Umbilical cord (tissue), 2 donors: ENCODE measurements at places on chromosomes 3 and 15.

DNA sequence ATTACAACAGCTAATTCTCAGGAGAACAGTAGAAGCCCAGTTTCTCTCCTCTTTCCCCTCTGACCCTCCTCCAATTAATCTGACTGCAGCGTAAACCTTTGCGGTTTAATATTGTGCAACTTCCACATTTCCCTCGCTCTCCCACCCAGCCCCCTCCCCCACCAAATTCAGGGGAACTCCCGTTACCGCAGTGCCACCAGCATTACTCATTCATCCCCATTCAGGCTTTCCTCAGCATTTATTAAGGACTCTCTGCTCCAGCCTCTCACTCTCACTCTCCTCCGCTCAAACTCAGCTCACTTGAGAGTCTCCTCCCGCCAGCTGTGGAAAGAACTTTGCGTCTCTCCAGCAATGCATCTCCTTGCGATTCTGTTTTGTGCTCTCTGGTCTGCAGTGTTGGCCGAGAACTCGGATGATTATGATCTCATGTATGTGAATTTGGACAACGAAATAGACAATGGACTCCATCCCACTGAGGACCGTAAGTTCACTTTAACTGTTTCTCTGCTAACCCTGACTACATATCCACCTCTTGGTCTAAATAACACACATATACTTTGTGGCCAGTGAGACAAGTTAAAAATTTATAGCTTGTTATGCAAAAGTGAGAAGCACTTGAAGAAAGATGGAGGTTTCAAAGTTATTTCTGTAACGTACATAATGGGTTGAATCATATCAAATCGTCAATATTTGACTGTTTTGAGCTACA lies at the start of gene PTX3:
PTX3 (plus strand) TSS at position 268 of the 709 bp plus-strand sequence; CDS start at position 352, 84 bp downstream.
- DNase-seq, result peak; percentile 71

DNA sequence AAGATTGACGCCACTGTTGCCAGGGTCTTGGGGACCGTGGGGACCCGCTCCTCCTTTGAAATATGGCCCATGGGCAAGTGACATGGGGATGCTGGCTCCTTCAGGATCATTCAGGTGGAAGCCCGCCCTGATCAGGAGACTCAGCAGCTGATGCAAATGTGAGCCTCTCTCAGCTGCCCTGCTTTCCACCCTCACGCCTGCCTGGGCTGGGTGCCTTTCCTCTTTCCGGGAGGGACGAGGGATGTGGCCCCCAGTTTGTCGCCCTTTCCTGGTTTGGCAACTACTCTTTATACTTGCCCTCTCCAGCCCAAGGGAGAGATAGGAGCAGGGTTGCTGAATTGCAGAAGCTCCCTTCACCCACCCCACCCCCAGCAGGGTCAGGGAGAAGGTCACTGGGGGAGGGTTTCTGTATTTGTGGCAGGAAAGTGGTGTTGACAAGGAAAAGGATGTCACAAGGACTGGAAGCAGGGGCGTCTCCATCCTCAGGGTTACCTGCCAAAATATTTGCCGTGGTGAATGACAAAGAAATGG lies 21.8 kb downstream of the DNASE1L3 start:
- no peak for DNase-seq

DNA sequence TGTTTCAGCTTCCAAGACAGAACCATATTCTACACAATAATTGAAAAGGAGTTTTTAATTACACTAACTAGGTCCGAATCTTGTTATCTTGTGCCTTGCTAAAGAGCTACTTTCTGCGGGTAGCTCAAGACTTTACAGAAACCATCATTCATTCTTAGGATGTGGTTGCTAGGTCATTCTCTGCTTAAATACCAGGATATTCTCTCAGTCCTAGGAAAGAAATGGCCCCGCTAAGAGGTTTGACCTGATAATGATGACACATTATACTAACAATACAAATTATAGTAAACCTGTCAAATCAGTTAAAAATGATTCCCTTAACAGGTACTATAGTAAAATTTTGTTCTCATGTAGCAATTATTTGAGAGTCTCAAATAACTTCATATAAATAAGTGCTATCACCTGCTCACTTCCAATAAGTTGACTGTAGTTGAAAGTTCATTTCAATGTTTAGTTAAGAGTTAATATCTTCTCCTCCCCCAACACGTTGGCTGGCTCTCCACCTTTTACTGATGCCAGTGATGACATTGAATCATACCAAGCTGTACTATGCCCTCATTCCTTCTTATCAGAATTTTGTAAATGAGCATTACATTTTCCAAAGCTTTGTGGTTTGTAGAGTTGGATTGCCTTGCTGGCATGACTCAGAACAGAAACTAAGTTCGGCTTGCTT lies 3.6 kb upstream of the C3orf85 start:
- peak; percentile 4 for DNase-seq

GRCh38 chr3:192642651-192643050 lies 84.7 kb downstream of the FGF12 start:
- DNase-seq, result no peak

DNA sequence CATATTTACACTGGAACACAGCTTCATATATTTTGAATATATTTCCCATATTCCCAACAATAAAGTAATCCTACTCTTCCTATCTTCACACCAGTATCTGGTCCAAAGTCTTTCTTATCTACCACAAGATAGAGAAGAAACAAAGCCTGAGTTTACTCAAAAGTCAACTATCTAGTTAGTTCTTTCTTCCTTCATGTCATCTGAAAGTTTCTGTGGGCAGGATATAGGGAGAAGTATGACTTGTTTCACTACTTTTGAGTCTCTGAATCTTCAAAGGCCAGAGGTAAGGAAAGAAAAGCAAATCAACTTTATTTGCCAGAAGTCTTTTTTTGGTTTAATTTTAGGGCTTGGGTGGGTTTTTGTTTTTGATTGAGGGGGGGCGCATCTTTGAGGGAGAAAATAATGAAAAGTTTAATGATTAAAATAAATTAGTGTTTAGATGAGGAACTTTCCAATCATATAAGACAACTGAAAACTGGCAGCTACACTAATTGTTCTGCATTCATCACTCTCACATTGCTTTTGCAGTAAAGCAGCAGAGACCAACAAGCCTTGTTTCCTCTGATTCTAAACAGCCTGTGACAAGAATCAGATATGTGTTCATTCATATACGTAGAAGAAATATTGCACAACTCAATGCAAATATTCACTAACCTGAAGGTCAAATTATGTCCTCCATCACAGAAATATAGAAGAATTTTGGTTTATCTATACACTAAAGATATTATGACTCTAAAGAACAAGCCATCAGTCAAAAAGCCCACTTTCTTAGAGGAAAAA lies 421.4 kb downstream of the SHQ1 start:
- DNase-seq, result no peak

GRCh38 chr3:4986782-4987537 lies 7.7 kb downstream of the BHLHE40 start:
- DNase-seq, result peak; percentile 99

- DNase-seq, result peak; percentile 90
These were observed 17.7 kb downstream of the CLEC3B start for GRCh38 chr3:45043728-45044299.

GRCh38 chr3:53016236-53016635 lies 29.6 kb downstream of the SFMBT1 start:
- DNase-seq, result no peak

DNA sequence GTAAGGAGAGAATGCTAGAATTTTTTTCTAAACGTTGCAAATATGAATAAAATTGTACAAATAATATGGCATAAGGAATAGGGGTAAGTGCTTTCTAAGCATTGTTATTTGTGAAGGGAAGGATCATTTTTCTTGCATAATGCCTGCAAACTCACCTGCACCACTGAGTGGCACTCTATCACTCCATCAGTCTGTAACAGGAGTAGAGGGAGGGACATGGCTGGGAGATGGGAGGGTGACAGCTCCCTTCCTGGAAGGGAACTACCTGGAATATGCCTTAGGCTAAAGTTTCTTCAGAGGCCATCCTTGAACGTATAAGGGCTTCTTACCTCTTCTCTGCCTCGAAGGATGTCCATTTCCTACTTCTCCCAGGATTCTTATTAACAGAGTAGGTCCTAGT lies 3.0 kb downstream of the NAALADL2 start:
- DNase-seq, result peak; percentile 19

- no peak for DNase-seq
These were observed 6.4 kb downstream of the PDE8A start for GRCh38 chr15:84987949-84988624.

DNA sequence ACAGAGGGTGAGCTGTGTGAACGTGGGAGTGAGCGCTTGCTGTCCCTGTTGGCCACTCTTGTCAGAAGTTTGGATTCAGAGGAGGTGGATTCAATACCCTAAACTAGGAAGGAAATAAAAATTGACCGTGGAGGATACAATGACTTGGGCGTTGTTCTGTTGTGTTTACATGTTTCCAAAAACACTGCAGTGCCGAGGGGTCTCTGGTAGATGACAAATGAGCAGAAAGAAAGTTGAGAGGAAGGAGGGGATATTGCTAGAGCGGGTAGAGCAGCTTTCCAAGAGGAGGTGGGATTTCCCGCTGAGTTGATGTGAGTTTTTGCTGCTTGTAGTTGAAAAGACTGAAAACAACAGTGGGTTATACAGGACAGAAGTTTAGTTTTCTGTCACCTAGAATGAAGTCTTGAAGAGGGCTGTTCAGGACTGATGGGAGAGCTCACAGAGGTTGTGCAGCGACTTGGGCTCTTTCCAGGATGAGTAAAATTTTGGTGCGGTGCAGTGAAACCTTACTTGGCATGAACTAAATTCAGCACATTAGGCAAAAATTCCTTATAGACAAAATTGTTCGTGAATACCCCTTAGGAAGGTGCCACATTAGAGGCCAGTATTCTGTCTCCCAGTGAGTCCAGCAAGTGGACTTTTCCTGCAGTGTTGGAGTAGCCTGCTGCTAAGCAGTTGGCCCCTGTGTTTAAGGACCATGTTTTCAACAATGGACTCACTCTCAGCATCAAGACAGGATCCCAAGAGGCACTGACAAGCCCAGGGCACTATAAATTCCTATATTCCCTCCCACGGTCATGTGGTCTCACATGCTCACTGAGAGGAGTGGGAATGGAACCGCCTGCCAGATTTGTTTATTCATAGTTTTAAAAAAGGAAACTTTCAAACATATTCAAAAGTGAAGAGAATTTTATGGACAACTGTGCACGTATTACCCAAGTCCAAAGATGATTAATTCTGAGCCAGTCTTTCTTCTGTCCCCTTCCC lies 435.0 kb upstream of the C2CD4B start:
- no peak for DNase-seq

- peak; percentile 30 for DNase-seq
These were observed 160.0 kb downstream of the SQOR start for GRCh38 chr15:45794712-45795439.

GRCh38 chr3:33430571-33430970 lies 9.6 kb downstream of the UBP1 start:
- DNase-seq, result no peak

DNA sequence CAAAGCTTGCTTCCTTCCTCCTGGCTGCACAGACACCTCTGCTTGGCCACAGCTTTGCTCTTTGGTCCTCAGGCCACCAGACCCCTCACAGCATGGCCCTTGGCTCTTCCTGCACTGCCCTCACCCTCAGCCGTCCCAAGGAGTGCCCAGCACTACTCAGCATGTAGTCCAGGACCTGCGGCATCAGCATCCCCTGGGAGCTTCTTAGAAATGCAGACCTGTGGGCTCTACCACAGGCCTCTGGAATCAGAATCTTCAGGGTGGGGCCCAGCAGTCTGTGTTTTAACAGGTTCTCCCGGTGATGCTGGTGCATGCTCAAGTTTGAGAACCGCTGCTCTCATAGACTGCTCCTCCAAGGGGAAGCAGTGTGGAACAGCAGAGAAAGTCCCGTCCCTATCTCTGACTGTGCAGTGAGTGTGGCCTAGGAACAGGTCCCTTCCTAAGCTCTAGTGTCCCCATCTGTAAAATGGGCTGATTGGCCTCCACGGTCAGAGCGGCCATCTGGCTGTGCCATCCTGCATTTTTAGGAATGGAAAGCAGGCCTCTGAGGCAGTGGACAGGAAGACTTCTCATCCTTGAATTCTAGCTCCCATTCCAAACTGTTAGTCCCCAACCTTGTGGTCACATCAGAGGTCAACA lies 36.6 kb downstream of the GOLGA6A start:
- DNase-seq, result no peak

GRCh38 chr15:91264651-91265351 lies 164.7 kb downstream of the SV2B start:
- peak; percentile 20 for DNase-seq

DNA sequence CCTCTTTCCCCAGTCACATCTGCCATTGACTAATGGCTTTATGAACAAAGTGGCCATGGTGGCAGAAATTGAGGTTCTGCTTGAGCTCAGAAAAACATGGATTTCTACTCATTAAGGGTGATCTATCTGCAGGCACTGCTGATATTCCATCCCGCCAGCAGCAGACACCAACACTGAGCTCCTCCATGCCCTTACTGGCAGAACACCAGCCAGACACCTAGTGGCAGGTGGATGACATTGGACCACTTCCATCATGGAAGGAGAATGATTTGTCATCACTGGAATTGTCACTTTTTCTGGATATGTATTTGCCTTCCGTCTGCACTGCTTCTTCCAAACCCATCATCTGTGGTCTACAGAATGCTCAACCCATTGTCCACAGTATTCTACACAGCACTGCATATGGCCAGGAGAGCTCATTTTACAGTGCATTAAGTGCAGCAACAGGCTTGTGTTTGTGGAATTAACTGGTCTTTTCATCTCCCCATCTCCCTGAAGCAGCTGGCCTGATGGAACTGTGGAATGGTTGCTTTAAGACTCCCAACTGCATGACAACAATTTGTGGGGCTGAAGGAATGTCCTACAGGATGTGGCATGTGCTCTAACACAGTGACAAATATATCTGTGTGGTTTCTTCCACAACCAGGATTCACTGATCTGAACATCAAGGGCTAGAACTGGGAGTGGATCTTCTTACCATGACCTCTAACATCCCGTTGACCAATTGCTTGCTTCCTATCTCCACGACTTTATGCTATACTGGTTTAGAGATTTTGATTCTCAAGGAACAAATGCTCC lies 103.4 kb downstream of the WNT7A start:
- DNase-seq, result no peak

DNA sequence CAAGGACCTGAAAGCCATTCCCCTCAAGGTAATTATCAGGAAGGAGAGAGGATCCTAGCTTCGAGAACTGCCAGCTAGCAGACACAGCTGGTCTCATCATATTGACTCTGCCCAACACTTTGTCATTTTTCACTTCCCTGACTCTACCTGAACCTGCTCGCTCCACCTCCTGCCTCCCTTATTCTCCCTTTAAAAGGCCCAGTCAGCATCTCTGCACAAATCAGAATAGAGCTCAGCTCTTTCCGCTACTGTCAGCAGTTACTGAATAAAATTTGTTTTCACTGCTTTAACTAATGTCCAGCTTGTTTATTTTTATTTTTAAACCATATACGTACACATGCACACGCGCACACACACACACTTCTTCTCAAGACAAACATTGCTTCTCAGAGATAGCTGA lies 57.2 kb upstream of the MCF2L2 start:
- DNase-seq, result no peak

DNA sequence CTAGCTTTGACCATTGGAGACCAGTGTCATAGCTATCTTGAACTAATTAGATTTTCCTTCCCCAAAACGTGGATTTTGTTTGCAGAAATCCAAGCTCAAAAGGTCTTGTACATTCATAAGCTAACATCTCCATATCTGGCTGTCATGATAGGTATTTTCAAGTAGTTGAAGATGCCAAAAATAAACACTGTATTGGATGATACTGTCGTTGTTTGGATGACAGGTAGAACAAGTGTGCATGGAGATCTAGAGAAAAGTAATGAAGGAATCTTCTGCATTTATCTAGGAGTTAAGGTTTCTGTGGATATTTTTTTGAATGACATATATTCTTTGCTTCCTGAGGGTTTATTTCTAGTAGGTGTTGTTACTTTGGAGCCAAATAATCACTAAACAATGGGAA lies 1696.1 kb downstream of the SI start:
- DNase-seq, result no peak
